ENCODE measurements at places on chromosomes 16 and 17. TPM values are rescaled to one million over a fixed set of nuclear protein-coding genes. Genes with fewer than 3 reads are reported as not detected.

DNA sequence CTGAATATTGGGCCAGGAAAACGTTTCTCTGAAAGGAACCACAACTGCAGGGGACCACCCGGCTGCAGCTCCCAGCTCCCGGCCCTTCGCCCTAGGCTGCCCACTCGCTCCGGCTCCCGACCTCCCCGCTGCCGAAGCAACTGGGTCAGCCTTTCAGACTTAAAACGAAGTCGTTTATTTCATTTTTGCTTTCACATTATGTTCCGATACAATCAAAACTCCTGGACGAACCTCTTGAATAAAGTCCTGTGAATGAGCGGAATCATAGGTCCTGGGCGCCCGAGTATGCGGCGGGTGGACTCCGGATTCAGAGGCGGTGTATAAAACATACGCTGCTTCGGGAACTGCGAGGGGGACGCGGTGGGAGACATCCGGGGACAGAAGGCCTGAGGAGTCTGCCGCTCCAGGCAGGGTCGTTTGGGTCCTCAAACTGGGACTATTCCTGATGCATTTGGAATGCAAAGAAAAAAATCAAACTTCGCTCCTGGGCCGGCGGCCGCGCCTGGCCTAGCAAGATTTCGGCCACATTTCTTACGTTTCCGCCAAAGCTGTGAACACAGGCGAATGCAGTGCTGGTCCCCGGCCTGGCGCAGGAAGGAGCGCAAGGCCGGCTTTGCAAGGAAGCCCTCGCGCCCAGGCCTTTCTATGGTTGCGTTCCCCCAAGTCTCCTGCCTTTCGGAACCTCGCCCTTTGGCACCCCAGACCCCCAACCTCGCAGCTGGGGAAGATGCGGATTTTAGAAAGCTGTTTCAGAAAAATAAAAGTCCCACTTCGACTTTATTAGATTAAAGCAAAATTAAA, 3.7 kb downstream of the CBLN1 start:
- DNase-seq = no peak

- DNase-seq = no peak
Observed at GRCh38 chr17:78725448-78726021, 56.5 kb downstream of the CYTH1 start.

- no peak for DNase-seq
Observed at GRCh38 chr16:16027728-16028310, 78.4 kb downstream of the ABCC1 start.

DNA sequence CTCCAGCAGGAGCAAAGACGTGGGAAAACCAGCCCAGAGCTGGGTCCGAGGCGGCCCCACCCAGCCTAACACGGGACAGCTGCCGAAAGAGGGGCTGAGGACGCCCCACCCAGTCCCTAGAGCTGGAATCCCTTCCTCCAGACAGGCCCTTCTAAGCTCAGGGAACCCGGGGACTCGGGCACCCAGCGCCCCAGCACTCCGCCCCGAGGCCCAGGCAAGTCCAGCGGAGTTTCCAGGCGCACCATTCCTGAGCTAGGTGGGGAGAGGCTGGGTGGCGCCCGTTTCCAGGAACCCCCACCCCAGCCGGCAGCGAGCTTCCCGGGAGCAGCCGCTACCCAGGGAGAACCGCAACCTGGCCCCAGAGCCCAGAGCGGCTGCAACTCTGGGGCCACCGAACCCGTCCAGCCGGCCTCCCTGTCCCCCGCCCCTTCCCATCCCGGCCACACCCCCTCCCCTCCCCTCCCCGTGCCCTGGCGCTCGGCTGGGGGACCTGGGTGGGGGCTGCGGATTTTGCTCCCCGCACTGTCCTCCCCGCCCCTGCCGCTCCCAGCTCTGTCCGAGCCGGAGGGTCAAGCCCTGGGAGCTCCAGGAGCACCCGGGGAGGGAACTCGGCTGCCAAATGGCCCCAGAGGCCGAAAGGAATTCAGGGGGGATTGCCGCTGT, 536 bp downstream of the TMC6 start:
- DNase-seq = no peak

GRCh38 chr16:85573696-85574641, 39.2 kb upstream of the GSE1 start:
- DNase-seq = peak; percentile 79

ADORA2B gene
- 4.5 TPM for total RNA-seq

MPV17L gene
- 3.1 TPM for total RNA-seq

CCL2 gene
- 62.4 TPM for total RNA-seq
